Posterior cingulate gyrus (tissue), 11 donors: ENCODE measurements at places on chromosomes 6 and 20.

- peak; percentile 83 for DNase-seq
Measured at GRCh38 chr6:131909408-131910218, 41.6 kb downstream of the CCN2 start.

- DNase-seq = no peak
Measured at GRCh38 chr20:59940956-59941294, 736 bp downstream of the FAM217B start.

DNA sequence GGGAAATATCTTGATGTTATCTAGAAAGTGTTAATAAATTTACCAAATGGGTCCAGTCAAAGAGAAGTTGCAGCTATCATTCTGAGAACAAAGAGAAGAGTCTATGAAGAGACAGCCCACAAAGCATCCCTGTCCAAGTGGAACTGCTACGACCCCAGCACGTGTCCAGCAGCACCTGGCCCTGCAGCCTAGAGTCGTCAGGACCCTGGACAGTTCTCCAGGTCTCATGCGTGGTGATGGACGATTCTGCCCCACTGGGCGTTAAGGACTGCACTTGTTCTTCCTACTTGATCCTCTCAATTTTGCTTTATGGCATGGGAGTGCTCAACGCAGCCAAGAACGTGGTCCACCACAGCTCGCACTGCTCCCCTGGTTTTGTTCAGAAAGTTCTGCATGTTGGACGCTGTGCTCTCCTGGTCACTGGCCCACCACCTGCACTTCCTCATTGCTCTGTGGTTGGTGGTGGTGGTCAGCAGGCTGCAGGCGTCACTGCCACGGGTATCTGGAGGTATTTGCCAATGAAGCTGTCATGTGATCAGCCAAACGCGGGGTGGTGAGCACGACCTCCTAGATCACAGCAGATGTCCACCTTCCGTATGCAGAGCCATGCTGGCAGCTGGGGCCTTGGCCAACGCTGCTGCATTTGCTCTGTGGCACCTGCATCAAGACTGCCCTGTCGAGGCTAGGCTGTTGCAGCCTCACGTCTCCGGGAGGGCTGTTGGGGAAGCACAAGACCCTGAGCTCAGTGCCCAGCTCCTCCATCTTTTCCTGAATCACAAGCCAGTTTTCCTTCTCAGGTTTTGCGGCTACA lies 356.4 kb downstream of the CDH4 start:
- DNase-seq = no peak

DNA sequence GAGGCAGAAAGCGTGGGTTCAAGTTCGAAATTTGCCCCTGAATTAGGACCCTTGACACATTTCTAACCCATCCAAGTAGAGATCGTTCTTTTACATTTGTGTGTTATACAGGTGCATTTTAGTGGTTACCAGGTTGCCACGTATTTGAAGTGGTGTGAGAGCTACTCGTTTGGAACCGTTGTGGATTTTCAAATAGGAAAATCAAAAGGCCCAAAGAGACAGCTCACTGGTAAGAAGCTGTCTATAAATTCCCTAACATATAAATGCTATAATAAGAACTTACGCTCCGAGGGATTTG lies 1.6 kb upstream of the REV3L start:
- no peak for DNase-seq

GRCh38 chr6:46948699-46949098 lies 27.0 kb upstream of the ADGRF5 start:
- DNase-seq = no peak

DNA sequence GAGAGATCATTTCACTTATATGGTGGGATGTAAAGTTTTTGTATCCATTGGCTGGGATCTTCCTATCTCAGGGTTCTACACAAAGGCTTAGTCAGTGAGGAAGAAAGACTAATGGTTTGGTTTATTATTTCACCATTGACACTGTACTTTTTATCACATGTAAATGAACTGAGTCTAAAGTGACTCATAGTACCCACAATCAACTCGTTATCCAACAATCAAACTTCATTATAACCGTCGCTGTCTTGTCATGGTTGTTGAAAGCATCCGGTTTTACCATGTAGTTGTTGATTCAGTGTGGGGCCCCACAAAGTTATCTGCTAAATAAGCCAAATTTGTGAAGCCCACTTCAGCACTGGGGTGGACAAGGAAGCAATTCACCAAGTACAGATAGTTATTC lies 55.8 kb upstream of the MTRF1L start:
- no peak for DNase-seq

GRCh38 chr20:58054780-58055373 lies 173.6 kb downstream of the ANKRD60 start:
- DNase-seq = peak; percentile 32

GRCh38 chr6:150004101-150004782 lies 21.1 kb downstream of the RAET1L start:
- DNase-seq = no peak

DNA sequence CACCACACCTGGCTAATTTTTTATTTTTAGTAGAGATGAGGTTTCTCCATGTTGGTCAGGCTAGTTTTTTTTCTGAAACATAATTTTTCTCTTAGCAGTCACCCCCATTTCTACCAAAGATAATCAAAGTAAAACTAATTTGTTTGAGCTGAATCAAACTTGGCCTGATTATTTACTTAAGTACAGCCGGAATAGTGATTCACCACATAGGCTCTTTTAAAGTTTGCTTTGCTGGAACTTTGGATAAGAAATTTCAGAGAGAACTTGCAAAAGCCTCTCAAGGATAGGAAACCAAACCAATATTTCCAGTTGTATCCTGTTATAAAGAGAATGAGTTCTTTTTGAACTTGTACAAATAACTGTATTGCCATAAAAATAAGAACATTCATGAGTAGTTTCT lies 105.0 kb upstream of the SYNCRIP start:
- DNase-seq = no peak

GRCh38 chr20:18324596-18325089 lies 36.3 kb downstream of the ZNF133 start:
- no peak for DNase-seq

- peak; percentile 67 for DNase-seq
Measured at GRCh38 chr20:48723308-48724264, 104.2 kb downstream of the PREX1 start.

GRCh38 chr20:51923633-51924032 lies 121.3 kb upstream of the SALL4 start:
- no peak for DNase-seq

- DNase-seq = no peak
Measured at GRCh38 chr6:108502832-108503231, 57.9 kb upstream of the FOXO3 start.

DNA sequence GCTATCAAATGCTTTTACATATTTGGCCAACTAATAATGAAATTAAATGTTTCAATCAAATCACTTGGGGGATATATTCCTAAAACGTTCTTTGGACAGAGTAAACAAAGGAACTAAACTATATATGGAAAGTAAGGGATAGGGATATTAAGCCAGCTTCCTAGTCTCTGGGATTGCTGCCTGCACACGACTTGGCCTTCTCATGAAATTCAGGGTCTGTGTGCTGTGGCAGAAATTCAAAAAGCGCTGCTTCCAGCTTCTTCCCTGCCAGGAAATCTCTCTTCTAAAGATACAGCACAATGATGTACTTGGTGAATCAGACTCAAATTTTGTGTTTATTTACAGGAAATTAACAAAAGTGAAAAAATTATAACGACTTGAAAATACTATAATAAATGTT lies 206.3 kb upstream of the RAB32 start:
- no peak for DNase-seq

GRCh38 chr6:138719744-138720143 lies 53.8 kb upstream of the CCDC28A start:
- DNase-seq = no peak

- DNase-seq = no peak
Measured at GRCh38 chr6:14086701-14087100, 30.9 kb upstream of the CD83 start.

GRCh38 chr20:12036142-12036541 lies 118.4 kb downstream of the BTBD3 start:
- no peak for DNase-seq

DNA sequence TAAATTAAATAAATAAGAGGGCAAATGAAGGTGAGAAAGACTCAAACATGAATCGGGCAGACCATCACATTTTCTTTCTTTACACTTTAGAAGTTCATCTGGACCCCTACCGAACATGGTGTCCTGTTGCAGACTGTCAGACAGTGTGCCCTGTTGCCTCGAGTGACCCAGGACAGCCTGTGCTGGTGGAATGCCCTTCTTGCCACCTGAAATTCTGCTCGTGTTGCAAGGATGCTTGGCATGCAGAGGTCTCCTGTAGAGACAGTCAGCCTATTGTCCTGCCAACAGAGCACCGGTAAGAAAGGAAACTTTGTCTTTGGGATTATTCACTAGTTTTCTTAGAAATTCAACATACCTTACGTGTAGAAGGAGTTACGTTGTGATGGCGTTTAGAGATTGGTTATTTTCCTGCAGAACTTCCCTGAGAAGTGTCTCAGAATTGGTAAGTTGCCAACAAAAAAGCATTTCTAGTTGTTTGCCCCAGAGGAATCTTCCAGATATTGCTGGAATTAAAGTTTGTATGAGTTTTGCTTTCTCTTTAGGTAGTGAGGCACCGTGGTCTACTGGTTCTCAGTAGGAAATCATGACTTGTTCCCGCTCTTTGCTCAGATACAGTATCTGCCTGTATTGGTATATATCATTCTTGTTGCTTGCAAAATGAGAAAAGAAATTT lies 70.1 kb downstream of the RNF144B start:
- no peak for DNase-seq

GRCh38 chr6:81985191-81985590 lies 232.7 kb upstream of the TENT5A start:
- no peak for DNase-seq

GRCh38 chr6:39194466-39194865 lies 34.8 kb downstream of the KCNK5 start:
- no peak for DNase-seq

GRCh38 chr6:99143108-99143861 lies 195.5 kb upstream of the FBXL4 start:
- DNase-seq = no peak

DNA sequence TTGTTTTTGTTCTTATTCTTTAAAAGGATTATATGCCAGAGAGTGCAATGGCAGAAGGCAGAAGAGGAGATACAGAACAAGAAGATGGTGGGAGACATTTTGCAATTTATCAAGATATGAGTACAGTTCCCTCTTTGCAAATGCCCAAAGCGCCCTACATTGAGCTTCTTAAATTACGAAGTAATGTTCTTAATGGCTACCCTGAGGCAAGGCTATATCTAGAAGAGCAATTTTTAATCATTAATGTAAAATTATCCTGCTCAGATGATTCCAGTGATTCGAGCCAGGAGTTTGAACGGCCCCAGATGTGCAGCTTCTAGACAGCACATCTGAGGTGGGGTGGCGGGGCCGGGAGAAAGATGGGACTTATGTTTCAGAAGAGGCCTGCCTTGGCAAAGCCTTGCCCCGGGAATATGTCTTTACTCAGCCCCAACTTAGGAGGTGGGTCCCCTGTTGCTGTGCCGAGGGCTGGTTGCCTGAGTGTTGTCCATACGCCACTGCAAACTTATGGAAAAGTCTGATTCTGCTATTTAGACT lies 84.9 kb upstream of the MLN start:
- no peak for DNase-seq
